Panc1 (cell line): ENCODE measurements at places on chromosomes 1 and 21. TPM values are rescaled to one million over a fixed set of nuclear protein-coding genes. Genes with fewer than 3 reads are reported as not detected.
A peak's percentile ranks its signal among the peaks of the same experiment; 100 is the strongest.

- DNase-seq, result no peak
Measured at GRCh38 chr1:63537940-63538339, 14.6 kb downstream of the EFCAB7 start.

MYOG gene
- not detected for total RNA-seq

DNA sequence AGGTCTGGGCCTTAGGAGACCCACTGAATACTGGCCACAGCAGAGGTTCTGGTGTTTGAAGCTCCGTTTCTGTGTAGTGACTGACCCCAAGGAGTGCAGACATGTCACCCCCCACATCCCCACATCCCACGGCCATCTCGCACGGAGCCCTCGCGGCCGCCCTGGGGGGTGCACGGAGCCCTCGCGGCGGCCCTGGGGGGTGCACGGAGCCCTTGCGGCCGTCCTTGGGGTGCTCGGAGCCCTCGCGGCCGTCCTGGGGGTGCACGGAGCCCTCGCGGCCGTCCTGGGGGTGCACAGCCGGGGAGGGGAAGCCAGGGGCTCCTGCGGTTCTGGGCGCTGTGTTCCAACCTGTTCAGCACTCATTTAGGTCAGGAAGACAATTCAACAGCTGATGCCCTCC is 68.4 kb downstream of the SCCPDH start:
- DNase-seq, result no peak

- no peak for DNase-seq
Measured at GRCh38 chr1:209326831-209327230, 256.7 kb upstream of the CAMK1G start.

DNA sequence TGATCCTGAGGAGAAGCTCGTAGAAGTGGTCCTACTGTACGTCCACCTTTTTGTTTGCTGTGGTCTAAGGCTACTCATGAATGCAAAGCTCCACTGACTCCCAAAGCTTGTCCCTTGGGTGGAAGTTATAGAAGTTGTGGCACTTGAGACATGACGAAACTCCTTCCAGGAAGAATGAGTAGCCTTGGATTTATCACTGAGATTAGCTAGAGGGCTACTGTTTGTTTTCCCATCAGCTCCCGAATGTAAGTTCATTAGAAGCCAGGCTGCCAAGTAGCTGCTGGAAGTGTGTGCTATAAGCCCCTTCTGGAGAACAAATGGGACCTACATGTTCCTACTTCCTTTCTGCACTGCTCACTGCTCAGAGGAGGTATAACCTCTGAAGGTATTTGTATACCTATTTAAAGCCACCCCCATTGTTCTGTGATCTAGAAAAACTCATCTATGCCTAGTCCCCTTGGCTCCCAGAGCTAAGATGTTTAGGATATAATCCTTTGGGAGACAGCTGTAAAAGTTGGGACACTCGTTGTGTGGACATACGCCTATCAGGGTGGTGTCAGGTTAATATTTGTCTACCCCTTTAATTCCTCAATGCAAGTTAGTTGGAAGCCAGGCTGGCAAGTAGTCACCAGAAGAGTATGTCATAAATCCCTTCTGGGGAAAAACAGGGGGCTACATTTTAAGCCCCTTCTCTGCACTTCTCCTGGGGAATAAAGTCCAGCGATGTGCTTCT is 72.9 kb downstream of the SCMH1 start:
- DNase-seq, result no peak

TNFAIP8L2 gene
- not detected for total RNA-seq

GRCh38 chr1:7549277-7550161 is 221.6 kb upstream of the VAMP3 start:
- peak; percentile 63 for DNase-seq

C8B gene
- total RNA-seq, result not detected

FYB2 gene
- total RNA-seq, result 0.49 TPM

DNA sequence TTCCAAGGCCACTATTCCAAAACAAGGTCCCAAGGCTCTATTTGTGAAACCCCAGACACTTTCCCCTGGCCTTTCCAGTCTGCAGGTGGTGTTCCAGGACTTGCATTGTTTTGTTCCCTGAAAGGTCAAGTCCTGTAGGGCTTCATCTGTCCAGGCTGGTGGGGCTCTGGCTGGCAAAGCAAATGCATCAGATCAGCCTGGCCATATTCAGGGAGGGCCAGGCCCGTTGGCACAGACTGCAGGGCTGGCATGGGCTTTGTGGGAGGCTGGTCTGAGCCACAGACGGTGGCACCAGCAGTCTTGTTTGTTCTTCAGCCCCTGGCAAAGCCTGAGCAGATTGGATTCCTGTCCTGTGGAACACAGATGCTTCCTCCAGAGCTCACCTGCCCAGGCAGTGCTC is 93.0 kb downstream of the SPATA46 start:
- no peak for DNase-seq

TAS1R1 gene
- not detected for total RNA-seq

PRAMEF33 gene
- total RNA-seq, result not detected

OLIG1 gene
- 0.21 TPM for total RNA-seq

- DNase-seq, result no peak
Measured at GRCh38 chr1:162587347-162587746, 25.8 kb downstream of the UAP1 start.

- DNase-seq, result no peak
Measured at GRCh38 chr1:75954586-75954985, 22.4 kb upstream of the ASB17 start.

- no peak for DNase-seq
Measured at GRCh38 chr1:21318714-21319159, 28.5 kb upstream of the ECE1 start.

GRCh38 chr1:115640384-115640783 is 1.4 kb upstream of the VANGL1 start:
- DNase-seq, result no peak

- DNase-seq, result no peak
Measured at GRCh38 chr1:84582802-84583587, 8.8 kb upstream of the CTBS start.

RGS8 gene
- total RNA-seq, result not detected

DNA sequence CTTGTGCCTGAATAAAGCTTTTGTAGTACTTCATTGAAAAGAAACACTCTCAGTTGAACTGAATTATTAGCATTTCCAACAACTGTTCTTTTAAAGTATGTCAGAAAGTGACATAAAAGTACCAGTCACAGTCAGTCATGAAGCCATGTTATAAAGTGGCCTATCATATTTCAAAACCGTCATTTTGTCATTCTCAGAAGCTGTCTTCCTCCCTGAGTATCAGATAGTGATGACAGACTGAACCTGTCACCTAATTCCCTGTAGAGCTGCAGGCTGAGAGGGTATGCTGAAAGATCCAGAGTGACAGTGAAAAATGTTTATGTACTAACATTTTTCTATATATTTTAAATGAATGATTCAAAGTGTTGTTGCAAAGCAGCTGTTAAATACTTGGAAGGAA is 1121.7 kb upstream of the PRMT6 start:
- no peak for DNase-seq

DNA sequence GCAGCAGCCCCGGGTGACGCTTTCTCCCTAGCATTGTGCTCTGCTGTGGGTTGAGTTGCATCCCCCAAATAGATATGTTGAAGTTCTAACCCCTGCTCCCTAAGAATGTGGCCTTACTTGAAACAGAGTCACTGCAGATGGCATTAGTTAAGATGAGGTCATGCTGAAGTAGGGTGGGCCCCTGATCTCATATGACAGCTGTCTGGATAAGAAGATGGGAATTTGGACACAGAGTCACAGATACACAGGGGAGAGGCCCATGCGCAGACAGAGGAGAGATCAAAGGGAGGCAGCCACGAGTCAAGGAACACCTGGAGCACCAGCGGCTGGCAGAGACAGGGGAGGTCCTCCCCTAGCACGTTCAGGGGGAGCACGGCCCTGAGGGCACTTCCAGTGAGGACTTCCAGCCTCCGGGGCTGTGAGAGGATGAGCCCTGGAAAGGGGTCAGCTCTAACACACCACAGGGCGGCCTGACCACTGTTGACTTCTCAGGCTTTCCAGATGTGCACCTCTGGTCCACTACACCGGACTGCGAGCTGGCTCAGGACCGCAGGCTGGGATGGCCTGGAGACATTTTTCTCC is 46.4 kb downstream of the ABCG1 start:
- no peak for DNase-seq

DNA sequence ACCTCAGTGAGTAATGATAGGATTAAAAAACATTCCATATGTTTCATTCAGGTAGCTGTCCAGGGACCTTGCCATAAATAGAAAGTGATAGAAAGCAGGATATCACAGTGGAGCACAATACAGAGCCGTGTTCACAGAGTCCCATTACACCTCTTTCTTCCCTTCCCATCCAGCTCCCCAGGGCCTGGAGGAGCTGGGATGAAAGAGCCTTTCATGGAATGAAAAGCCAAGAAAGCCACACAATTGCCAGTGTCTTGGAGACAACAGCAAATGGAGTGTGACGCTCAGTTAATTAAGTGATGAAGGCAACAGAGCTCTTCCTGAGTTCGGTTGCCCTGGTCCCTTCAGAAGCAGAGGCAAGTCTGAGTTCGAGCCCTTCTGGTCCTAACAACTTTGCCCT is 387.3 kb upstream of the PLXNA2 start:
- no peak for DNase-seq

- no peak for DNase-seq
Measured at GRCh38 chr1:58931756-58932155, 147.9 kb upstream of the JUN start.

GRCh38 chr1:76142771-76143540 is 68.4 kb downstream of the ST6GALNAC3 start:
- no peak for DNase-seq

DNA sequence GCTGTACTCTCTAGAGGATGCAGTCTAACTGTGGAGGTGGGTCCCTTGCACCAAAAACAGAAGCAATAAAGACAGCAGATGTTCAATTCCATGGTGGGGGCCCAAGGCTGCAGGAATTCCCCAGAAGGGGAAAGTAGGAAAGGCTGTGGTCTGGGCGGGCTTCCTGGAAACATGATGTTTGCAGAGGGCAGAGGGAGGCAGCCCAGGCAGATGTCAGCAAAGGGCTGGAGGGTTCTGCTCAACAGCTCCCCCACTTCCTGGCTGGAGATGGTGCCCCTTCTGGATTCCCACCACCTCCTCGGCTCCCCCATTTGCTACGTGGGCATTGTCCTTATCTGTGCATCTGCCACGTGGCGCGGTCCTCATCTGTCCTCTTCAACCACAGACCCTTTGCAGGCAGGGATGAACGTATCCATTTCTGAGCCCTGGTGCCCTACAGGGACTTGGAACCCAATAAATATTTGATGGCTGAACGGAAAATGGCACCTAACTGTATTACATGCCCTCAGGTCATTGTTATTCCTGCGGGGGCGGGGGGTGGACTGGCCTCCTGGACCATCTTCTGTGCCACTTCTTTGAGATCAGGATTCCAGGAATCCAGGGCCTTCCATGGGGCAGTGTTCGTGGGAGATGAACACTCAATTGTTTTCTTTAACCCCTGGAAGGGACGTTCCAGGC is 8.4 kb upstream of the GUCA2B start:
- no peak for DNase-seq
